ENCODE measurements at places on chromosomes 6 and 20.

DNA sequence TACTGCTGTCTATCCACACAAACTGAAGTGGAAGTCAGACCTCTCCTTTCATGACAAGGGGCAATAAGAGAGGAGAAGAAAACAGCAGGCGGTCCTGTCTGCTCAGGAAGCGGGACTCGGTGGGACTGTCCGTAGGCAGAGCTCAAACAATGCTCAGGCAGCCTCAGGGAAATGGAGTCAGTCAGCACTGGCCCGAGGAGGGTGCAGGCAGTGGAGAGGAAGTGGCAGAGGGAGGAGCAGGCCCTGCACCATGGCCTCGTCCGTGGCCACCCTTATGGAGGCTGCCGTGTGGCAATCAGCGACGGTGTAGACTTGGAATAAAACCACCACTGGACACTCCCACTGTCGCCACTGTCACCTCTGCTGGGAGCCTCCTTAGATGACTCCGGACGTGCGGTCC is 19.6 kb downstream of the FOXC1 start:
- no peak for DNase-seq

- DNase-seq, result no peak
Observed at GRCh38 chr20:63232235-63233060, 3.3 kb upstream of the BIRC7 start.

DNA sequence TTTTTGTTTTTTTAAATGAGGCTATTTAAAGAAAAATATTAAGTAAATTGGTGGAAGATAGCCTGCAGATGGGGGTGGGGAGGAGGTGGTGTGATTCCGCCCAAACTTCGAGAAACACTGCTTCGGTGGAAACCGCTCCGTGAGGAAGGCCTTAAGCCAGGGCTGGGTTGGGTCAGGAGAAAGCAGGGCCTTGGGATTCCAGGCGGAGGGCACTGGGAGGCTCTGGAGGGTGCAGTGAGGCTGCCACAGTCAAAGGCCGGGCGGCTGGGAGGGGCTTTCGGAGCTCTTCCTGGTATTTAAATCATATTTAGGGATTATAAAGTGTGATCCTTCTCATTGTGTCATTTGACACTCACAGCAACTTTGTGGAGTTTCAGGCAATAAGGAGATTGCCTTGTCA is 22.2 kb upstream of the SCRT2 start:
- no peak for DNase-seq

- no peak for DNase-seq
Observed at GRCh38 chr6:163371129-163371528, 43.4 kb upstream of the QKI start.

DNA sequence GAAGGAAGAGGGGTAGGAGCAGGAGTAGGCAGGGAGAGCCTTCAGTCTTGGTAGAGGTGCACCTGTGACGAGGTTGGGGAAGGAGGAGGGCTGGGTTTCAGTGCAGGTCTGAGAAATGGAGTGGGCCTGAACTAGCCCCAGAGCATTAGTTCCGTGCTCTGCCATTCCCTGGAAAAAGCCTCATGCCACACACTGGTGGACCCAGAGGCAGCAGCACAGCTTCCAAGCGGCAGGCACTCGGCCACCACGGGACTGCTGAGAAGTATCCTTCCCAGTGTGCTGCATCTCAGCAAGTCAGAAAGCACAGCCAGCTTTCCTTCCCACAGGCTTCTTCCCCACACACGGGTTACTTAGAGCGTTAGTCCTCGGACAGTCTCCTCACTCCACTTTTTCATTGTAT is 77.3 kb upstream of the KIF25 start:
- no peak for DNase-seq

DNA sequence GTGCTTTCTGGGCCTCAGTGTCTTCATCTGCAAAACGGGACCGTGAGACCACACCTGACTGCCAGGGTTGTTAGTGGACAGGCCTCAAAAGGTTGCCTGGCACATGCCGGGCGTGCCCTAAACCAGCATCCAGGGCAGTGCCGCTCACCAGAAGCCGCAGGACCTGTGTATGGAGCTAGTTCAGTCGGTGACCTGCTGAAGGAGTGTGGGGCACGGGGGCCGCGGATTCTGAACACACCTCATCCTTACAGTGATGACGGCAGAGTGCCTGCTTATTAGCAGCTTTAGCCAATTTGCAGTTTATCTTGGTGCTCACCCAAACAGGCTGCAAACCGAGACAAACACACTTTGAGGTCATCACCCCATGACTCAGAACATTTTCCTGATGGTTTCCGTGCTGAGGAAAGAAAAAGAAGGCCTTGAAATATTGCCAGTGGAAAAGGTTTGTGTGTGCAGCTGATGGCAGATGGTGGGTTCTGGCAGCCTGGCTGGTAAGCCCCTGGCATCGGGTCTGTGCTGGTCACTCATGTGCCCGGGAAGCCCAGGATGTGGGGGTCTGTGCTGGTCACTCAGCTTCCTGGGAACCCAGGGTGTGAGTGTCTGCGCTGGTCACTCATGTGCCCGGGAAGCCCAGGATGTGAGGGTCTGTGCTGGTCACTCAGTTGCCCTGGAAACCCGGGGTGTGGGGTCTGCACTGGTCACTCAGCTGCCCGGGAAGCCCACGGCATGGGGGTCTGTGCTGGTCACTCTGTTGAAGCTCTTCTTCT is 153.8 kb downstream of the ERMARD start:
- no peak for DNase-seq

GRCh38 chr6:19602434-19603013 is 234.6 kb upstream of the ID4 start:
- DNase-seq, result no peak

GRCh38 chr6:11136809-11137208 is 25.3 kb upstream of the ERVFRD-1 start:
- DNase-seq, result no peak

GRCh38 chr20:36017048-36017951 is 48.9 kb downstream of the CNBD2 start:
- DNase-seq, result no peak

- no peak for DNase-seq
Observed at GRCh38 chr6:27854421-27854820, 57.8 kb downstream of the OR2B2 start.

DNA sequence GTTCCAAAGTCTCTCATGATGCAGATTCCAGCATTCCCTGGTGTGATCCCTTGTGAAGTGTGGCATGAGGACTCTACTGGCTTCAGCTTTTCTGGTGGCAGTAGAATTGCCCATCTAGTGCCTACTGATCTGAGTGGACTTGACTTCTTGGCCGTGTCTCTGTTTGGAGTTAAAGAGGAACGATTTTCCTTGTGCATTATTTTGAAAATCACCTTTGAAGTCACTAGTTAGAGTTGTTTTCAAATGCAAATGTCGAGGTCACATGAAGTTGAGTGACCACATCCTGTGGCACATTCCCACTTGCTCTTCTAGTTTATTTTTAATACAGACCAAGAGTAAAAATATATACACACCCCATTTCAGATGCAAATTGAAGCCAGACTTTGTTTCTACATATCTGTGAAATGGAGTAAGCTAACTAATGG is 270.7 kb upstream of the TAB2 start:
- no peak for DNase-seq

DNA sequence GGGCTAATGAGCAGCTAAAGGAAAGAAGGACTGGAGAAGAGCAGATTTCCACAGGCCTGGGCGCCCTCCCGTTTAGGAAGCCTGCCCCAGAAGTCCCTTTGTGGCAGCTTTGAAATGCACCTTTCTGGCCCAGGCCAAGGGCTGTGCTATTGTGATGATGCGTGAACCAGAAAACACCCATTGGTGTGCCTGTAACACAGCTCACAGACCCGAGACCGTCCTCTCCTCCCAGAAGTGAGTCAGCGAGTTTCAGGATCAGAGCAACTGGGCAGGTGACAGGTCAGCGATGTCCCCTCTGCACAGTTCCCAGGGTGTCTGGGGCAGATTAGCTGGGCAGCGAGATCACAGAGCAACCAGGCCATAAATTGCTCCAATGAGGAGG is 71.9 kb upstream of the SULF2 start:
- DNase-seq, result no peak

- DNase-seq, result peak; percentile 75
Observed at GRCh38 chr6:113855500-113856374, 1.4 kb upstream of the MARCKS start.

- DNase-seq, result no peak
Observed at GRCh38 chr6:149319422-149319821, 1.9 kb downstream of the TAB2 start.

- DNase-seq, result no peak
Observed at GRCh38 chr6:145213614-145214013, 521.7 kb downstream of the EPM2A start.

DNA sequence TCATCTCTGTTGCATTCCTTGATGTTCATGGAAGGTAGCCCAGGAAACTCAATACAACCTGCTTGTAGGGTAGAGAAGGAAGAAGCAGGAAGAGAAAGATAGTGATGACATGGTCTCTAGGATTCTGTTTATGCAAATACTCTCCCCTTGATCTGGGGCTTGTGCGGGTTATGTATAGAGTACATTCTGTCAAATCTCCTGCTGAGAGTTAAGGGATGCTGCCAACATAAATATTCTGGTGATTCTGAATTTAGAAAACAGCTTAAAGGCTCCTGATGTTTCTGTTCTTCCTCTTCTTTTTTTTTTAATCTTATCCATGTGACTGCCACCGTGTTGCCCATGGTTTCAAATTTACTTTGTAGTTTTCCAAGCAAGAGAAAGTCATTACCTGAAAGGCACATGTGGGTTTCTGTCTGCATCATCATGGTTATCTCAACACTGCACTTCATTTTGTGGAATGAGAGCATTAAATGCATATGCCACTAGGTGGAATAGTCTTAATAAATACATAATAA is 150.6 kb downstream of the RPS12 start:
- no peak for DNase-seq

DNA sequence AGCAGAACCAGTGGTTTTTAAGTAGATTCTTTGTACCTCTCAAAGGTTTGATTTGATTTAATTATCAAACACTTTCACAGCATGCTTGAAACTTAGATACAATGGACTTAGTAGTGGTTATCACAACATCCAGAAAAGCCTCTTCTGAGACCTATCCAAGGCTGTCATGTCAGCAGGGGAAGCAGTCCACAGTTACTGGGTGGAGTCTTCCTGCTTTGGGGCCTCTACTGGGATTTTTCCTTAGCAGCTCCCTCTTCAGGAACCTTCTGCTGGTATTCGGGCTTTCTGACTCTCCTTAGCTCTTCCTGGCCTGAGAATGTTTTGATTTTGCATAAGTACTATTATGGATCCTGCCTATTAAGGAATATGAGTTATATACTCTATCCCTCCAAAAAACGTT is 36.0 kb downstream of the ARFGEF2 start:
- DNase-seq, result no peak

DNA sequence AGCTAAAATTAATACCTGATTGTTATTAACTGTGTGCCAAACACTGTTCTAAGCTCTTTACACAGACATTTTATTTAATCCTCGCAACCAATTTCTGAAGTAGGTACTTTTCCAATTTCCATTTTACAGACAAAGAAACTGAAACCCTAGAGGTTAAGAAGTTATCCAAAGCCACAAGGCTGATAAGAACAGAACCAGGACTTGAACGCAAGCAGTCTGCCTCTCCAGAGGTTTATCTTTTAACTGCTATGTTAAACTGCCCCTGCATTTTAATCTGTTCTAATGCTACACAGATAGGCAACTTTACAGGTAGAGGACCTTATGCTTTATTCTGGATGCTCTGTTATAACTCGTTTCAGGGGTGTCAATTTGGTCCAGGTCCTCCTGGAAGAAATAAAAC is 118.2 kb downstream of the SLC16A10 start:
- no peak for DNase-seq

GRCh38 chr6:50831186-50831585 is 12.5 kb downstream of the TFAP2B start:
- no peak for DNase-seq

DNA sequence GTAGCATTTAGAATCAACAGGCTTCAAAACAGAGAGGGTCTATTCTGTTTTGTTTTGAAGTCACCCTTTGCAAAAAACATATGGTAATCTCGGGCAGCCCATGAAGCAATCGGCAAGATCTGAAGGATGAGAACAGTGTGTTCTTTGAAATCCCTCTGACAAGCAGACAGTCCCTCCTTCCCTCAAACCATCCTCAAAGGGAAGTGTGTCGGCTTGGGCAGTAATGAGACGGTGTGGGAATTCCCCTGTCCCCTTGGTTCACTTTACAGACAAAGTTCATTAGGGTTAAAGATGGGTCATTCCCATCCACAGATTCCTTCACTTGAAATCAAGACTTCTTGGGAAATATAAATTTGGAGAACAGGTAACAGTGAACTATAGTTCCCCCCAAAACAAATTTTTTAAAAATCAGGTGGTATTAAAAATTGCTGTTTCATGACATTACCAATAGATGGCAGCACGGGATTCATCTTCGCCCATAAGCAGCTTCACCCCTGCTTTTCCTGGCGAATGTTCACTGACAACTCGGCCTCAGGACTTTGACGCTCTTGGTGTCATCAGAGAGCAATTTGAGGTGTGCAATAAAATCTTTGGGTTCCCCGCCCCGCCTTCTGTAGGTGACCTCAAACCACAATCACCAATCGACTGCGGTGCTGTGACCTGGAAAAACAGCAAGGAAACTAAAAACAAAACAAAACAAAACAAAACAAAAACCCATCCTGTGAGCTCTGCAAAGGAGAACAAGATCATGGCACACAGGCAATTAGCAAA is 159.3 kb upstream of the TNFAIP3 start:
- DNase-seq, result peak; percentile 38

DNA sequence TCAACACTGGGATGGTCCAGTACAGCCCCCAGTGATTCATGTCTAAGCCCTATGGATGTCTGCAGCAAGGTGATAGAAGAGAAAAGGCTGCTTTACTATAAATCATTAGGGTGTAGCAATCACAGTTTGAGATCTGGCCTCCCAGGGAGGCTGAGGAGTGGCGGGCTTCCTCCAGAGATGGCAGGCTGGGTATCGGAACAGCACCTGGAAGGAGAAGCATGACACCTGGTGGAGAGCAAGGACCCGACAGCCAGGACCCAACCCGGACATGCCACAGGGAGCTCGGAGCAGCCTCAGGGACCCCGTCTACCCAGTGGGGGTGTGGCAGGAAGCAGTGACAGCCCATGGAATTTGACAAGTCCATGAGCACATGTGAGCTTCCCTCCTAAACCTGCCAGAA is 114.8 kb upstream of the CD93 start:
- no peak for DNase-seq

- no peak for DNase-seq
Observed at GRCh38 chr20:63843222-63843621, 12.2 kb upstream of the ZBTB46 start.

- DNase-seq, result no peak
Observed at GRCh38 chr20:2022163-2022562, 28.3 kb upstream of the PDYN start.

- no peak for DNase-seq
Observed at GRCh38 chr6:94956910-94957309, 620.4 kb upstream of the MANEA start.

GRCh38 chr6:85516168-85516567 is 66.3 kb downstream of the NT5E start:
- no peak for DNase-seq

GRCh38 chr6:153976921-153977693 is 61.9 kb upstream of the OPRM1 start:
- DNase-seq, result no peak

DNA sequence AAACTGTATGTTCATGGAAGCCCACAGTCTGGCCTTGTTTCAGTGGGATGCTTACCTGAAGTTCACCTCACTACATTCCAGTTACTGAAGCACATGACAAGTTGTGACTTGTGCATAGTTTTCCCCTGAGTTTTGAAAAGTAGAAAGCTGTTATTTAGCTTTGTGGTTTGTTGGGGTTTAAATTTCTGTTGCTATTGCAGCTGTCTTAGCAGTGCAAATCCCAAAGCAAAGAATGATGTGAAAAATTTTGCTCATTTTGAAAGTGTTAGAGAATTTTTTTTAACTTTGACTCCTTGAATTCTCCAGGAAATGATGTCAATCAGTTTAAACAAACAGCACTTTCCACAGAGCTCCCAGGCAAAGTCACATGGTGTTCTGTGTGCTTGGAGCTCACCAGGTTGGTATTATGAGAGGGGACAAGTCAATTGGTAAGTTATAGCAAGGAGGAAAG is 268.4 kb downstream of the ADGRG6 start:
- DNase-seq, result no peak
